ENCODE measurements at places on chromosomes 7 and 10.

- no peak for DNase-seq
Measured at GRCh38 chr7:134886353-134887057, 99.8 kb upstream of the AGBL3 start.

GRCh38 chr7:156274557-156274956 lies 366.0 kb upstream of the RNF32 start:
- DNase-seq = no peak

GRCh38 chr7:139886206-139886605 lies 57.1 kb downstream of the TBXAS1 start:
- no peak for DNase-seq

GRCh38 chr10:55820071-55820470 lies 541.0 kb downstream of the ZWINT start:
- DNase-seq = no peak

DNA sequence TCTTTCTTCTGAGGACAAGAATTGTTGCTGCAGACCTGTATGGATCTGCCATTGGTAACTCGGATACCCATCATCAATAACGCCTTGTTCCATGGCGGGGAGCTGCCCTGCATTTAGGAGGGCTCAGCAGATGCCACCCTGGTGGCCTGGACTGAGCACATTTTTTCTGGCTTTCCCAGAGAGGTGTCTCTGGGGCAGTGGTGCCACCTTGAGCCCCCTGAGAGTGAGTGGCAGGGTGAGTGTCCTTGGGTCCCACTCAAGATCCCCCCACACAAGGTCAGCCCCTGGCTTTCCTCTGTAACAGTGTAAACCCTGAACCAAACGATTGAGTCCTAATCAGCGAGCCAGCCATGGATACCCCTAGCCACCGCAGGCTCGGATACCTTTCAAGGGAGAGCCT lies 258.6 kb downstream of the GLRX3 start:
- no peak for DNase-seq

- no peak for DNase-seq
Measured at GRCh38 chr7:117084286-117084685, 131.0 kb downstream of the ST7 start.

GRCh38 chr10:4102802-4103344 lies 317.9 kb upstream of the KLF6 start:
- DNase-seq = no peak

GRCh38 chr7:107563081-107563774 lies 492 bp downstream of the COG5 start:
- DNase-seq = no peak

Data from hippocampal formation (tissue), 2 donors.